CD4-positive, alpha-beta T cell treated with Interleukin-15 for 4 hours (primary cell): ENCODE measurements at places on chromosomes 16 and 17.

DNA sequence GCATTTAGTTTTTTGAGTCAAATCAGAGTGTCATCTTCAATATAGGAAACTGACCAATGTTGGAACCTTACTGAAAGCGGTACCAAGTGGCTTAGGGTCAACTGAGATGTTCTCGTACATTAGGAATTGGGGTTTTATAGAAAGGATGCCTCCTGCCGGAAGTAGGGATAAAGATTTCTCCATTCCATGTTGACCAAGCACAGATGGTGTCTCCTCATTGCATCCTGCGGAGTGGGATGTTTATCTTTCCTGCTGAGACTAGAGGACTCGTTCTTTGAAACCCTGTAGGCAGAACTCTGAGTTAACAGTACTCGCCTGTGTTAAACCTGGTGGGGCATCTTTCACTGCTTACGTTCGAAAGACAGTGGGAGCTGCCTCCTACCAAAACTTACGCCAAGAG lies 1.4 kb downstream of the SHISA6 start:
- DNase-seq = no peak

DNA sequence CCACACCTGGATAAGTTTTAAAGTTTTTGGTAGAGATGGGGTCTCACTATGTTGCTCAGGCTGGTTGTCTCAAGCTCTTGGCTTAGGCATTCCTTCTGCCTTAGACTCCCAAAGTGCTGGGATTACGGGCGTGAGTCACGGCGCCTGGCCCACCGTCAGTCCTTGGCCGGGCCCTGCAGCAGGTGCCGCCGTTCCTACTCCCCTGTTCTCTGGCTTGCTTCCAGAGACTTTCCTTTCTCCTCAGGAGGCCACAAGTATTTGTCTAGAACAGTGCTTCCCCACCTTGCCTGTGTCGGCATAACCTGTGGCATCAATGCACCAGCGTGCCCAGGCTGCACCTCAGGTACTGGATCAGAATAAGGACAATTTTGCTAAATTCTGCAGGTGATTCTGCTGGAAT lies 3.0 kb upstream of the MGAT5B start:
- DNase-seq = no peak

DNA sequence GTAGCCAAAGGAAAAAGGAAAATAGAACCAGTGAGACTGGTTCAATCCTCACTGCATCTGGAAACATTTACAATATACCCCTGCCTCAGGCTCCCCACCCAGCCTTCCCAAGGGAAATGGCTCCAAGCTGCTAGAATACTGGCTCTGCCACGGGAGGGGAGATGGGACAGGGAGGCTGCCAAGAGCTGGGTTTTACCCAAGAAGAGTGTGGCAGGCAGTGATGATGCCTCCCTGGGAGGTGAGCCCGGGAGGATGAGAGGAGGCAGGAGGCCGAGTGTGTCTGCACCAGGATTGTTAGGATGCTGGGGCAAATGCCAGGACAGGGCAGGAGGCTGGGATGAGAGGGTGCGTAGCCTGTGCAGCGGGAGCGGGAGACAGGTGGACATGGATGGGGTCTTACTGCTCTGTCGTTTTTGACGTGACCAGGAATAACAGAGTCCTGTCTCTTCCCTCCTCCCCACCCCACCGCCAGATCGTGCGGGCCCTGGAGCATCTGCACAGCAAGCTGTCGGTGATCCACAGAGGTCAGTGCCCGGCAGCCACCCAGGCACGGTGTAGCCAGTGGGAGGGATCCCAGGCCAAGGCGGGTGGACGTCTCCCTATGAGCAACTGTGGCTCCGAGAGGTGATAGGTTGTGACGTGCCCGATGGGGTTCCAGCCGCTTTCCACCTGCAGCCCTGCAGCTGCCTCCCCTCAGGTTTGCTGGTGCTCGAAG lies 18.4 kb downstream of the MAP2K3 start:
- no peak for DNase-seq

- no peak for DNase-seq
Observed at GRCh38 chr17:19830061-19830460, 37.7 kb downstream of the ULK2 start.

- DNase-seq = no peak
Observed at GRCh38 chr17:61144617-61145564, 254.8 kb upstream of the TBX2 start.

- no peak for DNase-seq
Observed at GRCh38 chr16:86089991-86090390, 191.0 kb downstream of the IRF8 start.

GRCh38 chr17:66301864-66302741 lies at the start of gene PRKCA:
Gene PRKCA, plus strand, starts transcription at chr17:66302613.
- peak; percentile 67 for DNase-seq

GRCh38 chr17:73595479-73595878 lies 48.8 kb downstream of the SDK2 start:
- no peak for DNase-seq

GRCh38 chr17:31529841-31530251 lies 138.4 kb downstream of the RAB11FIP4 start:
- DNase-seq = no peak

DNA sequence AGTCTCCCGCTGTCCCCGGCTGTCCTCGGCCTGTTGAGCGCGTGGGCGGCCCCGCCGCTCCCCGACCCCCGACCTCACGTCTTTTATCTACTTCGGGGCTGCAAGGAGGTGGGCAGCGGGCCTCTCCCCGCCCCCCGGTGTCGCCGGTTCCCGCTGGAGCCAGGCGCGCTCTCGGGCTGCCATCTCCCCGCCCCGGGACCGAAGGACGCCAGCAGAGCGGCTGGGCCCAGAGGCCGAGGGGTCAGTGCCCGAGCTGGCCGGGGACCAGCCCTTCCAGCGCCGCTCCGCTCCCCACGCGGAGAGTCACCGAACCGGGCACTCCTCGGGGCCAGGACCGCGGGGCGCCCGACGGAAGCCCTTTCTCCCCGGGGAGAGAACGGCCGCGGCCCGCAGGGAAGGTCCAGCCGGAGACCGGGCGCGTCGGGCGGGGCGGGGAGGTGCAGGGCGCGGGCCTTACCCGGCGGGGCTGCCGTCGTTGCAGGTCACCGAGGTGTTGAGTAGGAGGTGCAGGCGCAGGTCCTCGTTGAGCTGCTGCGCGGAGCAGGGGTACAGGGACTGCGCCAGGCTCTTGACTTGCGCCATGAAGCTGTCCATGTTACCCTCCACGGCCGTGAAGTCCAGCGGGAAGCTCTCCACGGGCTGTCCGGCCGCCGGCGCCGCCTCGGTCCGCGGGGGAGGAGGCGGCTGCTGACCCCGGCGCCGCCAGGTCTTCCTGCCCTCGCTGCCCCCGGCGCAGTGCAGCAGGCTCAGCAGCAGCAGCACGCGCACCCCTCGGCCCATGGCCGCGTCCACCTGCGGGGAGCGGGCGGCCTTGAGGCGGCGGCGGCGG lies 643 bp downstream of the NOTUM start:
- no peak for DNase-seq

DNA sequence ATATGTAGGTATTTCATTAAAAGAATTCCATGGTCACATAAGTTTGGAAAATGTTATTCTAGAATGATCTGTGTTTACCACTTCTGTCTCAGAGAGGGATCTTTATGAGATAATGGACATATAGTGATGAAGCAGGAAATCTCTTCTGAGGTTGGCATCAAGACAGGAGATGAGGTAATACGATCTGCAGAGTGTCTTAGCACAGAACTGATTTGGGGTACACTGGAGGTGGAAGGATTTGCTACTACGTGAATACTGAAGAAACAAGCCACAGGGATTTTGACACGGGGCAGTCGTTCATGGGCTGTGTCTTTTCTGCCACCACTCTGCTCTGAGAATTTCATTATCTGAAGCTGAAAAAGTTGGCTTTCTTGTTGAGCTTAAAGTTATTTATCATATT lies 5.5 kb downstream of the CBFB start:
- DNase-seq = no peak

DNA sequence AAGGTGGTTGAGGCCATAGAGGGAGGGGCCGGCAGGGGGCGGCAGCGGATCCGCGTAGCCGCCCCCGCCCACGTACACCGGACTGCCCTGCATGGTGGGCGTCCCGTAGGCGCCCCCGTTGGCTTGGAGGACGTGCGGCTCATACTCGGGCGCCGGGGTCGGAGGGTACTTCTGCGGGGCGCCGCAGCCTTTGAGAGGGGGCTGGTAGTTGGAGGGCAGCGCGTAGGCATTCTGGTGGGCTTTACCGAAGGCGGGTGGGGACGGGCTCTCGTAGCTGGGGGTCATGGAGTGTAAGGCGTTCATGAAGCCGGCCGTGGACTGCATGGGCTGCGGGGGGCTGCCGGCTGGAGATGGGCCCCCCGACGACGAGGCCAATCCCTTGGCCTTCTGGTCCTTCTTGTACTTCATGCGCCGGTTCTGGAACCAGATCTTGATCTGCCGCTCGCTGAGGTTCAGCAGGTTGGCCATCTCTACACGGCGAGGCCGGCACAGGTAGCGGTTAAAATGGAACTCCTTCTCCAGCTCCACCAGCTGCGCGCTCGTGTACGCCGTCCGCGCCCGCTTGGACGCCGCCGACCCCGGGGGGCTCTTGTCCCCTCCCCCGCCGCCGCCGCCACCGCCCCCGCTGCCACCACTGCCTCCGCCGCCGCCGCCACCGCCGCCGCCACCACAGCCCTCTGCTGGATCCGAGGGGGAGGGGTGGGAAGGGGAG lies 5.7 kb upstream of the HOXB2 start:
- no peak for DNase-seq

- no peak for DNase-seq
Observed at GRCh38 chr17:19342611-19343255, 19.8 kb downstream of the B9D1 start.

DNA sequence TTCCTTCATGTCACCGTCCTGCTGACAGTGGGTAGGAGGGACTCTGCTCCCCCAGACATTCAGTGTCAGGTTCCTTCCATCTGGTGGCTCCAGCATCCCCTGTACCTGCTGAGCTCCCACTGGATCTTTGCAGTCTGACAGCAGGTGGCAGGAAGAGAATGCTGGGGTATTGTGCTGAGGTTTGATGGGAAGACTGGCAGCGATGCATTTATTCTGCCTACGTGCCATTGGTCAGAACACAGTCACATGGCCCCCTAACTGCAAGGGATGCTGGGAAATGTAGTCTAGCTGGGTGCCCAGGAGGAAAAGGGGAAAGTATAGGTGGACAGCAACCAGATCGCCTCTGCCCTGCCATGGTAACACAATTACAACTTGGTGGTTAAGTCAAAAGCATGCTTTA lies 44.4 kb downstream of the IRX3 start:
- DNase-seq = no peak
